ENCODE measurements at places on chromosomes 7 and 10. TPM values are rescaled to one million over a fixed set of nuclear protein-coding genes. Genes with fewer than 3 reads are reported as not detected.

Gene PNLIPRP2
- total RNA-seq = not detected

Gene PITX3
- total RNA-seq = not detected

Gene TAS2R41
- total RNA-seq = 0.29 TPM

Gene MGMT
- total RNA-seq = 17.6 TPM

- no peak for DNase-seq
These were observed 12.5 kb downstream of the ADK start for GRCh38 chr10:74163319-74164068.

Gene HOXA9
- not detected for total RNA-seq

Gene NANOS1
- 0.19 TPM for total RNA-seq

Data from activated CD4-positive, alpha-beta T cell treated with anti-CD3 and anti-CD28 coated beads, Interleukin-2, amount 10 ng/mL, durations not matched to agents 7 days and 5 days (primary cell).